Osteoblast (primary cell): ENCODE measurements at places on chromosomes 3 and 15.
A peak's percentile ranks its signal among the peaks of the same experiment; 100 is the strongest.

- peak; percentile 95 for DNase-seq
Observed at GRCh38 chr3:194985031-194985578, 285.9 kb downstream of the XXYLT1 start.

GRCh38 chr3:178500631-178501030, 35.6 kb upstream of the KCNMB2 start:
- DNase-seq = no peak

DNA sequence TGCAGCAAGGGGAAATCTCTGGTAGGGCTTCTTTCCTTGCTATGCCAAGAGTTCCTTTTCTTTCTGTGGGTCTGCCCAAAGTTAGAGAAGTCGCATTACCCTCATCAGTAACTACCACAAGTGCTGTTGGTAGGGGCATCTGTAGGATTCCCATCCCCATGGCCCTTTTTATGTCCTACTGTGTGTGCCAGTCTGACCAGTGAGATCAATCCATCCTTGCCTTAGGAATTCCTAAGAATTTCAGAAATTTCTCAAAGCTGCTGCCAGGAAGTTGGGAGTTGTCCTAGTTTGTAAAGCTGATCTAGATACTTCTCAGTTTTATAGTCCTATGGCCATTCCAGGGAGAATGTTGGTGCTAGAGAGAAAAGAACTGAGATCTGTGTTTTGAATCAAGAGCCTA, 36.5 kb downstream of the SH3GL3 start:
- DNase-seq = no peak

DNA sequence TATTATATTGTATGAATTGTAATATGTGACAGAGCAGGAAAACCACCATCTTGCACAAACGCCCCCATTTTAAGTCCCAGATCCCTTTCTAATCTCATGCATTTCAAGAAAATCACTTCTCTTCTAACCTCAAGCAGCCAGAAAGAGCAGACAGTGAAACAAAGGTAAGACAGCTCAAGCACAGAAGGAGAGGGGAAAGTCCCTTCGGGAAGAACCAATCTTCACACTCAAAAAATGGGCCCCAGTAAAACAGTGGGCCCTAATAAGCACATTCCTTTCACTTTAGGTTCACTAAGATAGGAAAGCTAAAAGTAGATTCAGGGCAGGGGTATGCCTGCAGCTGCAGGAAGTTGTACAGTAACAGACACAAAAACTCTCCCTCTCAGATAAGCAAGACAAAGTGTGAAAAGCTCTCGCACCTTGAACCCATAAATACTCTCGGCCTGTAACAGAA, 1268.7 kb downstream of the SI start:
- DNase-seq = no peak

- DNase-seq = no peak
Observed at GRCh38 chr3:53380306-53380705, 33.0 kb upstream of the DCP1A start.

DNA sequence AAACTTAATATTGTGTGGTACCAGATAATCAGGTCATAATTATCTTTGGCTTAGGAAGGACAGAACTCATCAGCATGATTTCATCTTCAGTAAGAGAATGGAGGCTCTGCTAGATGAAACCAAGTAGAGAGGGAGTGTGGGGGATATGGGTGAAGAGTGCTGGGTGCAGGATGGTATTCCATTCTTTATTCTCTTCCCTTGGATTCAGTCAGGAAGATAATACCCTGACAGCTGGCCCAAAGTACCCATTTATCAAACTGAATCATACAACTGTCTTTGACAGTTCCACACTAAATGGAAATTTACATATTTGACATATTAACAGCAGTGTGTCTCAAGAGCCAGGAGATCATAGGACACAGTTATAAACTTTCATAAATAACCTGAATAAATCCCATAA, 44.7 kb downstream of the GOLIM4 start:
- no peak for DNase-seq

- DNase-seq = no peak
Observed at GRCh38 chr15:63194880-63195568, 5.6 kb downstream of the RAB8B start.

- DNase-seq = no peak
Observed at GRCh38 chr3:193780397-193780796, 187.4 kb downstream of the OPA1 start.

- DNase-seq = no peak
Observed at GRCh38 chr15:94526071-94526689, 294.8 kb downstream of the MCTP2 start.

GRCh38 chr3:37974121-37975083, 16.2 kb upstream of the VILL start:
- DNase-seq = no peak

GRCh38 chr3:107797586-107797985, 274.8 kb downstream of the BBX start:
- DNase-seq = no peak

- DNase-seq = peak; percentile 95
Observed at GRCh38 chr15:98548139-98548971, 100.0 kb upstream of the IGF1R start.

- no peak for DNase-seq
Observed at GRCh38 chr15:28931828-28932227, 46.1 kb downstream of the APBA2 start.

GRCh38 chr3:161630794-161631193, 134.2 kb downstream of the OTOL1 start:
- no peak for DNase-seq

GRCh38 chr3:142086581-142087090, 62.7 kb downstream of the TFDP2 start:
- DNase-seq = no peak

DNA sequence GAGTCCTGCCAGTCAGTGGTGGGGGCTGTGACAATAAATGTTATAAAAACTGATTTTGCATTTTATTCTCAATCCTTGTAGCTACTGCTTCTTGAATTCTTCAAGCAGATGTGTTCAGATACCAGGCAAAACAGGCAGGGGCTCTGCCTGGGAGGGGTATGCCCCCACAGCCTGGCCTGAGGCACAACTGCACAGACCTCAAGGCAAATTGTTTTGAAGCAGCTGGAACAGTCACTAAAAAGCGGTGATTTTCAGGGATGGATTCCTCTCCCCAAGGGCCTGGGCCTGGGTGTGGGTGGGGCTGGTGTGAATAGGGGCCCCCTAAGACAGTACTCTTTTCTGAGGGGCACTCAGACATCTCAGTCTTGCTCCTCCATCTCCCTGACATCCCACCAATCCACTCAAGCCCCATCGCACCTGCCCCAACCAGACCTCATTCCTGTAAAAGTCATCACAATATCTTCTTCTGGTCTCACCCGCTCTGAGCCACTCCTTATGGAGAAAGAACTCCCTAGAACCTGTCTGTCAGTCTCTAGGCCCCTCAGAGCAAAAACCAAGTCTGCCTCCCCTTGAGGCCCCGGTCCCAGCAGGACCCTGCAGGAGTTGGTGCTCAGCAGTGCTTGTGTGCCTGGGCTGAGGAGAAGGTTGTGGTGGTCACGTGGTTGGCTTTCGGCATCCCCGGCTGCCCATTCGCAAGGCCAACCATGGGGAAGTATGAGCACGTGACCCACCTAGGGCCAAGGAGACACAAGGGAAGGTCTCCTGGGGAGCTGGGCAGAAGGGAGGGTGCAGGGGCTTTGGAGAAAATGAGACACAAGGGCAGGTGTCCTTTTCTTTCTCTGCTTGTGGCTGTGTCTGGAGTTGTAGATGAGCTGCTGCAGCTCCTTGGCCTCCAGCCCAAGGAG, 2.9 kb upstream of the PSTPIP1 start:
- DNase-seq = no peak

DNA sequence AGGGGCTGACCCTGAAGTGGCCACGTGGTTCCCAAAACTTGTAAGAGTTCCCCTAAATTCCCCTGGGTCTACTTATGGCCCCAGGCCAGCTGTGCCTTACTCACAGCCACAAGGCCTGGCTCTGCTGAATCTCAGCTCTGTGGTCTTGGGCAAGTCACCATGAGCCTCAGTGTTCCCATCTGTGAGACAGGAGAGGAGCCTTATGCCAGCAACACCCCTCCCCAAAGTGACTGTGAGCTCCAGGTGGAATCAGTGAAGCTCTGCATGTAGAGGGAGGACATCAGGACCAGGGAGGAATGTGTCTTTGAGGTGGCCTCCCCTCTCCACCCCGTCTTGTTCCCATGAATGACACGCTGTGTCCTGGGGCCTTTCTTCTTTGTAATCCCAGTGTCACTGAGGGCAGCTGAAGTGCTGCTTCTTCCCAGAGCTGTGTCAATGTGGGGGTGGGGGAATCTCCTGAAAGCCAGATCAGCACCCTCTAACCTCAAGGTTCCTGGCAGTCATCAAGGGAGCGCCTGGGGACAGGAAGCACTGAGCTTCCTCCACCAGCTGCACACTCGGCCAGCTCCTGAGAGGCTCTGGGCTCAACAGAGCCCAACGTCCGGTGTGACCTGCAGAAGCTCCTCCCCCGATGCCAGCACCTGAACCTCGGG, 258.9 kb downstream of the UACA start:
- DNase-seq = peak; percentile 92

- DNase-seq = no peak
Observed at GRCh38 chr3:20015525-20015924, 3.5 kb upstream of the PP2D1 start.

GRCh38 chr3:40523781-40524180, 979 bp upstream of the ZNF621 start:
- no peak for DNase-seq

- DNase-seq = no peak
Observed at GRCh38 chr15:86905625-86906256, 826.1 kb downstream of the AGBL1 start.

DNA sequence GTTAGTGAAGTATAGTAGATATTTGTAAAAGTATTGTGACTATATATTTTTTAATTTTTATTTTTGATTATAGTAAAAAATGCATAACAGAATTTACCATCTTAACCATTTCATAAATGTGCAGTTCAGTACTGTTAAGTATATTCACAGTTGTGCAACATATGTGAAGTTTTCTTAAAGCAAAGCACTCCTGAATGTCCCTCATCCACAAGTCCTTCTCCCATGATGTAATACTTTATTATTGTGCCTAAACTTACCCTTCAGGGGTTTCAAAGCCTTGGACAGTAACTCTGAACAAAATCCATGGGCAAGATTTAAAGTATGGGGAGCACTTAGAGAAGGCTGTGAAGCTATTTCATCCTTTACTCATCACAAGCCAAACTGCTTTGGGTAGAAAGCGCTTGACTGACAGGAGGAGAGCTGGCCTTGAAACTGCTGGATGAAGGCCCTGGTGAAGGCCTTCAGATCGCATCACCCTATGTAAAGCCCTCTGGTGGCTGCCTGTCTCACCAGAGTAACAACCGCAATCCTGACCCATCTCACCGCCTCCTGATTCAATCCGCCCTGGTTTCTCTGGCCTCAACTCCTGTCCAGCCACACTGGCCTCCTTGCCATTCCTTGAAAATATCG, 28.0 kb downstream of the LSM3 start:
- no peak for DNase-seq

- peak; percentile 8 for DNase-seq
Observed at GRCh38 chr3:126337980-126338651, 19.1 kb downstream of the KLF15 start.

DNA sequence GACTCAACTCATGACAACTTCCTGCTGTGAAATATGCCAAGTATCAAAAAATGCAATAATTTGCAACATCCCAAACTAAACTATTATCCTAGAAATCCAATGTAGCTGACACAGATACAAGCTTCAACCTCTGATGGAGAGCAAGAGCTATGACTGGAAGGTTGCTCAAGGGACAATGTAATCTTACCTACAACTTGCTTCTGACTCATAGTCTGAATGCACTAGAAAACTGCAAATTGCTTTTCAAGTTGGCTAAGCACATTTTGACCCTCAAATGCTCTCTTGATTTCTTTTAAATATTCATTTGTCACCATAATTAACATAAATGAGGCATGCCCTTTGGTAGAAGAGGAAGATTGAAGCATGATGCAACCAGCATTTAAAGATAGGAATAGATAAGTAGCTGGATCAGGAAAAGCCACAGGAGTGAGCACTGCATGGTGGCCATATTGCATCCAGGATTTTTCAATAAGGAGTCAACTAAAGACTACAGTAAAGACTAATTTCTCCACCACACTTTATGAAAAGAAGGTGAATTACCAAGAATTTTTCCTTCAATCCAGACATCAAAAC, 630.8 kb upstream of the GBE1 start:
- no peak for DNase-seq

GRCh38 chr15:98787936-98788757, 139.8 kb downstream of the IGF1R start:
- no peak for DNase-seq

GRCh38 chr15:38553071-38553470, 11.5 kb downstream of the RASGRP1 start:
- DNase-seq = no peak

GRCh38 chr3:18405141-18405540, 20.0 kb downstream of the SATB1 start:
- DNase-seq = no peak

GRCh38 chr15:51982770-51983103, 11.2 kb upstream of the LEO1 start:
- no peak for DNase-seq

- no peak for DNase-seq
Observed at GRCh38 chr3:141240687-141241615, 9.3 kb downstream of the PXYLP1 start.

DNA sequence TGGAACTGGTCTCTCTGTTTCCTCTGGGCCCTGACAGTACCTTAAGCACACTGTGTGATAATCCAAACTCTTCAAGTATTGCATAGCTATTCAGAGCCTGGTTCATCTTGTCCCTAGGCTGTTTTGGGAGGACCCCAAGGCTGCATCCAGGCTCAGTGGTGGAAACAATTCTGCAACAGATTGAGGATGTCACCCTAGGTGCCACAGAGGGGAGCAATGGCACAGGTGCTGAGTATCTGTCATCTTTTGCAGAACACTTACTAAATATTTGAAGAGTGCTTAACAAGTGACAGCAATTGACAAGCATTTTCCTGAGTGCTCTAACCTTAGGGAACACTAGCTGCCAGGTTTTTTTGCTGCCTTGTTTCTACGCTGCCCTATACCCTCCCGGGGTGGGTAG, 27.8 kb downstream of the STARD5 start:
- no peak for DNase-seq

DNA sequence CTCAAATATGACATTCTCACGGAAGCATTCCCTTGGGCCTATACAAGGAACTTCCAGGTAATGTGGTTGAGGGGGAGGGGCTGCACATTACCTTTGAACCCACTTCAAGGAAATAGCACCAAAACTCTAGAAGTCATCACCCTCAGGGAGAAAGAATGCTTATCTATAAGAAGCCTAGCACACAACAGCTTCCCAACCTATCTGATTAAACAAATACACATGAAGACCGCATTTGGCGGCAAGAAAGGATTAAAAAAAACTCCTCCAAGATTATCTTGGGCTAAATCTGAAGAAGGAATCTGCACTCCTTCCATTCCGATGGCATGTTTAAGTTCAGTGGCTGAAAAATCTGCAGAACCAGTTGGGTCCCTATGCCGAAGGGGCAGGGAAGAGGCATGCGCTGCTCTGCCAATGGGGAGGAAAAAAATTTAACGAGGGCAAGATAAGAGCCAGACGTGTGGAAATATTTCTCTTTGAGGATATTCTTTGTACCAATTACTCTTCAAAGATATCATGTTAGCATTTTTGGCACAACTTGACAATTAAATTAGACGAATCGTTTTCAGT, 82.0 kb upstream of the WNT5A start:
- no peak for DNase-seq
